GM18507 (cell line): ENCODE measurements at places on chromosomes 7 and 10.

DNA sequence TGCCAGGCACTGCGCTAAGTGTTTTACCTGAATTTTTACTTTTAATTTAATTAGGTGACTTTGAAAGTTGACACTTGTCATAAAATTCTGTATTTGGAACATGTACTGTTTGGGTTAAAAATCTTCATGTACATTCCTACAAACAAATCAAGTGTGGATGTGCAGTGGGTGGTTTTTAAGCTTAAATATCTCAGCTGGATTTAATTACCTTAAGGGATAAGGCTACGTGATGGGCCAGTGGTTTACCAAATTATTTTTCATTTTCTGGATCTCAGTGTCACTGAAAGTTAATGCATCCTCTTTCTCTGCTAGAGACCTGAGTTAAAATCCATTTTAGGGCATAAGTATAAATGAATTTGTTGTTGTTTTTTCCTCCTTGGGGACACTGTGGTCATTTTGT lies 51.1 kb downstream of the EXOC4 start:
- DNase-seq: no peak

GRCh38 chr10:15395935-15396334 lies 24.8 kb upstream of the FAM171A1 start:
- no peak for DNase-seq

- no peak for DNase-seq
Measured at GRCh38 chr10:72552857-72553256, 73.0 kb downstream of the MICU1 start.

DNA sequence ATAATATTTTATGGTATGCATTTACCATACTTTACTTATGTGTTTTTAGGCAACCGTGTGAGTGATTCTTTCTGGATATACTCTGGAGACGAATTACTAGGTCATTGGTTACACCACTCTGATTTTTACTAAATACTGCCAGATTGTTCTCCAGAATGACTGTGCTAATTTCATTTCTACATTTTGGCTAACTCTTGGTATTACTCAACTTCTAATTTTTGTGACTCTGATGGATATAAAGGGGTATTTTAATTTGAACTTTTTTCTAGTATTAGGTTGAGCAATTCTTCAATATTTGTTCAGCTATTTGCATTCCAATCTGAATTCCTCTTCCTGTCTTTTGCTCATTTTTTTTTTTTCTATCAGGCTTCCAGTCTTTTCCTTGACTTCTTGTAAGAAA lies 223.6 kb downstream of the MDFIC start:
- DNase-seq: no peak

DNA sequence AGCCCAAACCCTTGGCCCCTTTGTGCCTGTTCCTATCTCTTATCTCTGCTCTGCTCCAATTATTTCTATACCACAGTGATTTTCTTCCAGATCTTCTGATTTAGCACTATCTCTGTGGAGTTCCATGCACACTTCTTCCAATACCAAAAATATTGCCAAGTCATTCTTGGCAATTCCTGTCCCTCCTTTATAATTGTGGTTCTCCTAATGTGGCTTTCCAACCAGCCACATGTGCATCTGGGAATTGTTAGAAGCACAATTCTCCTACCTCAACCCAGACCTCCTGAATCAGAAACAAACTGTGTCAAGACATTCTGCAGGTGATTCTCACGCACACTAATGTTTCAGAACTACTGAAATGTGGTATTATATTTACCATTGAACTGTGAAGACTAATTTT lies 447.8 kb upstream of the IGFBP3 start:
- no peak for DNase-seq

DNA sequence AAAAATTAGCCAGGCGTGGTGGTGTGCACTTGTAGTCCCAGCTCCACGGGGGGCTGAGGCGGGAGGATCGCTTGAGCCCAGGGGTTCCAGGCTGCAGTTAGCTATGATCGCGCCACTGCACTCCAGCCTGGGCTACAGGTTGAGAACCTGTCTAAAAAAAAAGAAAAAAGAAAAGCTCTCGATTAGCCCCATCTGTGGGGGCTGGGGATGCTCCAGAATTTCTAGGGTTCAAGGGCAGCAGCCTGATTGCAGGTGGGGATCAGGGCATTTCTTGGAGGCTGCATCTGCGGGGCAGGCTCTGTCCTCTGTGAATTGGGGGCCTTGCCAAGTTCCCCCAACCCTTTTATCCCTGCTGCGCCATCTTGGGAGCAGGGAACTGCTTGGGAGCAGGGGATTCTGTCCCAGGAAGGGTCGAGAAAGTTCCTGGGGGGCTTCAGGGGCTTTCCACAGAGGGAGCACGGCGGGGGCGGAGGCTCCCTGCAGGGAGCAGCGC lies 651 bp upstream of the ARPC1A start:
- no peak for DNase-seq

- no peak for DNase-seq
Measured at GRCh38 chr7:24419077-24419476, 135.1 kb downstream of the NPY start.

DNA sequence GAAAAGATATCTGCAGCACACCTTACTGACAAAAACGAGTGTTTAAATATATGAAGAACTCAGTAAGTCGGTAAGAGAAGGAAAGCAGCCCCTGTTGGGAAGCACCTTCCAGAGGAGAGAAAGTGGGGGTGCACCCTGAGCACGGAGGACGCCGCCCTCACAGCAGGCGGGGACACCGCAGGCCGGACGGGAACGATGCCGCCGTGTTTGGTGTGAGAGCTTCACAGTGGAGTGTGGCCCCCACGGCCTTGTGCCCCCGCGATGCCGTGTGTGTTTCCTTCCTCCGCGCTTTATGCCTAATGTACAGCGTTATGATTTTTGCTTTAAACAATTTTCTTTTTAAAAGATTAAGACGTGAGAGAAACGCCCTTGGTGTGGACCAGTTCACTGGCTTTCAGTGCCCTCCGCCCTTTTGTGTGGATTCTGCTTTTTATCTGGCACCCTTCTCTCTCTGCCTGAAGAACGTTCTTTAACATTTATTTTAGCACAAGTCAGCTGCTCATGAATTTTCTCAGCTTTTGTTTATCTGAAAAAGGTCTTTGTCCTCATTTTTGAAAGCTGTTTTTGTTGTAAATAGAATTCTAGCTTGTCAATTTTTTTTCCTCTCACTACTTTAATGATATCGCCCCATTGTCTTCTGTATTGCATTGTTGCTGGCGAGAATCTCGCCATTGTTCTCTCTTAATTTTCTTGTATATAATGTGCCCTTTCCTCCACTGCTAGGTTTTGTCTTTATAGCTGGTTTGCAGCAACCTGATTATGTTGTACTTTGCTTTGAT lies 110.7 kb downstream of the INPP5A start:
- no peak for DNase-seq

GRCh38 chr10:29734962-29735627 lies 100.3 kb upstream of the SVIL start:
- no peak for DNase-seq

DNA sequence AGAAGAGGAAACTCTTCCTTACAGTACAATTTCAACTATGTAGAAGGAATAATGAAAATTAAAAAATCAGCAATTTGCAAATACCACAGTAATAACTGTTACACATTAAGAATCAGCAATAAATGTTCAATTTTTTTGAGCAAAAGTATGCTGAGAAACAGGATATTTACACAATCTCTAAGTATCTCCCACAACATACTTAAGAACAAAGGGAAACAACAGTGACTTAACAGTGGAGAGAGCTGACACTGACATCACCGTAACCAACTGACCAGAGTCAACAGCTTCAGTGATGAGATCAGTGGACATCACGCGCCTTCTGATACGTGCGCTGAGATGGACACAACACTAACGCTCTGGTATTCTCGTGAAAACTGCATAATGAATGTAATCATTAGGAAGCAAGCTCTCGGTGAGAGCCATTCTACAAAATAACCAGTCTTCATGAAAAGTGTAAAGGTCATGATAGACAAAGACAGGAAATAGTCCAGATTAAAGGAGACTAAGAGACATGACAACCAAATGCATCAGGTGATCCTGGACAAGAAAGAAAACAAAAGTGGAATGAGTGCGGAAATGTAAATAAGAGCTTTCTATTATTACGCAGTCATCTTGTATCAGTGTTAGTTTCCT lies 82.6 kb downstream of the PIP4K2A start:
- no peak for DNase-seq

DNA sequence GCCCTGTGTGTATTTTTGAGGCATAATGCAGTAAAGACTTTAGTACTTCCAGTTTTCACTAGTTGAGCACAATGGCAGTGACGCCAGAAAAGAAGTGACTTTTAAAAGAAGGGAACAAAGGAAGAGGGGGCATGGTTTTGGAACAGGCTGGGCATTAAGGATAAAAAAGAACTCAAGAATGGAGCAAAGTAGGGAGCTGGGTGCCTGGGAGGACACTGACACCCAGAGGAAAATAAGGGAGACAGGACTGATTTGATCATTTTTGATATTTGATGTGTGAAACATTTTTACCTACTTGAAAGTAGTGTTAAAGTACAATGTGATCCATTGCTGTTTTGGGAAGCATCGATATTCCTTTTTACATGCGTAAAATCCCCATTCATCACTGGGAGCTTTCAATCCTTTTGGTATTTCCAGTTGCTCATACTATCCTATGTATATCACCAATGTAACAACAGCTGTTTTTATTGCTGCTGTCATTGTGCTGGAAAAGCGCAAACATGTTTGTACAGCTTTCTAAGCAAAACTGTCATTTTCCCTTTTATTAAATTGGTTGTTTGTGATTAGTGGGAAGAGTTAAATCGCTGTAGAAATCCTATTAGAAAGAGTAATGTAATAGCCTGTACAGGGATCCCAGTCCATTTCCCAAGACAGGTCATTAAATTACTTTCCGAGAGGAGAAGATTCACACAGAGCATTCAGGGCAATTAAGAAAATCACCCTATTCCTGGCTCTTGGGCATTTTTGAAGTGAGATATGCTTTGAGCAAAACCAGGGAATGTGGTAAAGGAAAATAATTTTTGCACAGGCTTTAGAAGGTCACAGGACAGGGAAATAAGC lies 85.2 kb downstream of the ADAM12 start:
- DNase-seq: no peak

DNA sequence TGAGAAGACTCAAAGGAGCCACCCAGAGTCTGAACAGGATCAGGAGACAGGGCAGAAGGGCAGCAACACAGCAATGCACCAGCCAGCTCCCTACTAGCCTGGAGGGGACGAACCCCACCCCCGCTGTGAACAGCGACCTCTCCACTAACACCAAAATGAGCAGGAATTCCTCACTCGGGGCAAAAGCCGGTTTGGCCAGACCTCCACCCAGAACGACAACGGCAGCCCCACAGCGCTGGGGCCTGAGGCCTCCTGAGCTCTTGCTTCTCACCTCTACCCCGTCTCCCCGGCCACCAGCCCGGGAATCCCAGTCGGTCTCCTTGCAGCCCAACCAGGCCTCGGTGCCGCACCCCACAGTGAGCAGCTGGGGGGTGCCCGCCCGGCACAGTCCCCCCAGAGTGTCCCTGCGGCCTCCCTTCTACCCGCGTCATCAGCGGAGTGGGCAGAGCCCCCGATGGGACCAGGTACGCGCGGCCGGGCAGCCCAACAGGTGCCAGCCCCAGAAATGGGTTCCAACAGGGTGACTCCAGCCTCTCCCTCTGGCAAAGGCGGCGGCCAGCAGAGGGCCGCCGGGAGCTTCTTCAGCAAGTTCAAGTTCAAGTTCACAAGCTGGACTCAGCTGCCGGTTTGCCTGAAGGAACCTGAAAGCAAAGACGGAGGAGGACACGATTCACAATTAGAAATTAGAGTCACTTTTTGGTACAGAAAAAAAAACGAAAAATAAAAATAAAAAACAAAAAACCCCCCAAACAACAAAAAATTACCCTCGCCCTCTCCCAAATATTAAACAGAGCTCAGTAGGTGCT lies 129.0 kb downstream of the MARCHF5 start:
- no peak for DNase-seq

DNA sequence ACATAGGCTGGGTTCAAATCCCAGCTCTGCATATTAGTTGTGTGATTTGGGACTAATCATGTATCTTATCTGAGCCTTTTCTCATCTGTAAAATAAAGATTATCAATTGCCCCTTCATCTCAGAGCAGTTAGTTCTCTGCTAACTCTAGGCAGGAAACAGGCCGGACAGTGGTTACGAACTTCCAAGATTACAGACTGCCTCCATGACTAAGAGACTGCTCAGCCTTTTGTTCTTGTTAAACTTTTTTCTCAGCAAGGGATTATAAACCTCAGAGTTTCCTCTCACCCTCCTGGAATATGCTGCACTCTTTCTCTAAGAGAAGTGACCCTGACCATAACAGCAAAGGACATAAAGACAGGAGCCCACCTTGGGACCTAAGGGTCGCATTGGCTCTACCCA lies 52.5 kb upstream of the NFKB2 start:
- DNase-seq: no peak

DNA sequence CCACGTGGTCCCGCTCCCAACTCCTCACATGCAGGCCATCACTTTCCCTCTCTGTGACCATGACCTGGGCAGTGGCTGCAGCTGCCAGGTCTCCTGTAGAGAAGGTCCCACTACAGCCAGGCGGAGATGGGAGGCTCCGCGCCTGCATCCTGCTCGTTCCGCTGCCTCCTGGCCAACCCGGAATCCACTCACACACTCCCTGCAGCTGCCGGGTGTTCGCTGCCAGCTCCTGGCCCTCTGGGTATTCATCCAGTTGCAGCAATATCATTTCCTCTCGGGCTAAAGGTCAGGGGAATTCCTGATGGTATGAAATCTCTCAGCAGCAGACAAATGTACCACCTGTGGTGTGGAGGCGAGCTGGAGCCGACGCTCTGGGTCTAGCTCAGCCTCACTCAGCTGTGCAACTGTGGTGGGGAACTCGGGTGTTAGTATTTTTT lies 65.7 kb downstream of the TLL2 start:
- DNase-seq: peak; percentile 17

- DNase-seq: no peak
Measured at GRCh38 chr7:105209870-105210269, 178.9 kb downstream of the SRPK2 start.

DNA sequence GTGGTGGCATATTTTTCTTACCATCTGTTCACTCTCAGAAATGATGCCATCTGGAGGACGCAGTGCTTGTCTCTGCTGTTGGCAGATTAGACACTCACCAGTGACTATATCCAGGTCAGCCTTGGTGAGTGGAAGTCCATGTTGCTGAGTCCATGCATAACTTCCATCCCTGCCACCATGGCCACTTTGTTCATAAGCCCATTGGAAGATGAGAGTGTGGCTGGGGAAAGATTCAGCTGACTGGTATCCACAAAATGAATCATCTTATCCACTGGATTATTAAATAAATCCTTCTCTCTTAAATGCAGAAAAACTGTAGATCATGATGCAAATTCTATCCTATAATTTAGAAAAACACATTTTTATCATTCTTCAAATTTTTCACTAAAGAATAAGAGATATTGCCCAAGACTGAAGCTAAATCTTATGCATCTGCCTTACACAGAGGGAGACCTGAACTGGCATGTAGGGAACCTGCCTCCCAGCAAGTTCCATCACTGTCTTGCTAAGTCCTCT lies 726.9 kb downstream of the TNS3 start:
- no peak for DNase-seq

GRCh38 chr7:114087653-114088469 lies 169.1 kb upstream of the PPP1R3A start:
- no peak for DNase-seq

- DNase-seq: no peak
Measured at GRCh38 chr10:61542596-61542995, 89.4 kb upstream of the TMEM26 start.

GRCh38 chr10:130495891-130496636 lies 359.9 kb downstream of the GLRX3 start:
- no peak for DNase-seq

- no peak for DNase-seq
Measured at GRCh38 chr7:20963556-20964280, 177.0 kb upstream of the SP8 start.
